ENCODE measurements at places on chromosomes 11 and 22.

- DNase-seq, result no peak
These were observed 11.2 kb upstream of the RBM4B start for GRCh38 chr11:66688561-66689534.

- no peak for DNase-seq
These were observed 43.7 kb downstream of the PIWIL3 start for GRCh38 chr22:24730864-24731263.

DNA sequence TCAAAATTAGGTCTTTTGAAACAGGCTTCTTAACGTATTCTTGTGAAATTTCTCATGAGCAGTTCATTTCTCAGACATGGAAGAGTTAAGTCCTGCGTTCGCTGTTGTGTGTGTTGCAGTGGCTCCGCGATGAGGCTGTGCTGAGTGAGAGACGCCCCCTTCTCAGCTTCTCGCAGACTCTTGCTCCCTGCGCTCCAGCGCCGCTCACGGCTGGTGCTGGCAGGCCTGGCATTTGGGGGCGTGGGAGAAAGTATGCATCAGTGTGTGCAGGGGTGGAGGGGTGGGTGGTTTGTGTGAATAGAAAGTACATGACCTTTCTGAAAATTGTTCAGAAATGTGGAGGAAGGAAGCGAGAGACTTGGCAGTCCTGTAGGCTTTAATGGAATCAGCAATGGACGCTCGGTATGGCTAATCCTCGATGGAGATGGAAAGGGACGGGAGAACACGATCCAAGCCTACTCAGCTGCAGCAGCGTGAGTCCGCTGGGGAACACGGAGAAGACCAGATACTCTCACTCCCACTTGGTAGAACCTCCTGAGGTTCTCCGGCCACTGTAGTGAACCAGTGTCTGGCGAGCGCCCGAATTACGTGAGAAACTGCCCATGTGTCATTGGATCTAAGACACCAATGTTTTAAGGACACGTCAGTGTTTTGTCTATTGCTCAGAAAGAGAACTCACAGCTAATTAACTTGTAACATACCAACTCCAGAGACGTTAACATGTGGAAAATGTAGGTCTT lies 5.9 kb downstream of the TAB1 start:
- DNase-seq, result no peak

DNA sequence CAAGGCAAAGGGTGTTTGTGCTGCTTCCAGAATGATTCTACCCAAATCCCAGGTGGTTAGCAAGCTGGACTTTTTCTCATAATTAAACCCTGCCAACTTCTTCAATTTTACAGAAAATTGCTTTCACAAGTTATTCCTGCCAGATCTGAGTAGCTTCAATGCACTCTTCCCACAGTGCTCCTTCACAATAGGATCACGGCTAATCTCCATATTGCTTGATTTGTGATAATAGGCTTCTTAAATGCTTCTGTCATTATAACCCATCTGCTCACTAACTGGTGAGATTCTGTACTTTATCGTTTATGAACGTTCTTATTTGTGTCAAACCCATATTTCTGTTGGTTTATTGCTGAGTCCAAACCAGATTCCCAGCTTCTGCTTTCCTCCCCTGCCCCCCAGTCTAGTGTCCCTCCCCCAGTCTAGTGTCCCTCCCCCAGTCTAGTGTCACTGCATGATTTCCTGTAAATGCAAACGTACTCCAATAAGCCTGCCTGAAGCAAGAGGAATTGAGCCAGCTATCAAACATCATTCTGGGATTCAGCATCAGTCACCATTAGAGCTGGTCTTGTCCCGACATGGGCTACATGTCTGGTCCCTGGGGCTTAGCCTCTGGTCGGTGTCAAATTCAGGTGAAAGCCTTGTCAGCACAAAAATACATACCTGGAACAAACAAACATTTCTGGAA lies 14.0 kb downstream of the MMP3 start:
- no peak for DNase-seq

DNA sequence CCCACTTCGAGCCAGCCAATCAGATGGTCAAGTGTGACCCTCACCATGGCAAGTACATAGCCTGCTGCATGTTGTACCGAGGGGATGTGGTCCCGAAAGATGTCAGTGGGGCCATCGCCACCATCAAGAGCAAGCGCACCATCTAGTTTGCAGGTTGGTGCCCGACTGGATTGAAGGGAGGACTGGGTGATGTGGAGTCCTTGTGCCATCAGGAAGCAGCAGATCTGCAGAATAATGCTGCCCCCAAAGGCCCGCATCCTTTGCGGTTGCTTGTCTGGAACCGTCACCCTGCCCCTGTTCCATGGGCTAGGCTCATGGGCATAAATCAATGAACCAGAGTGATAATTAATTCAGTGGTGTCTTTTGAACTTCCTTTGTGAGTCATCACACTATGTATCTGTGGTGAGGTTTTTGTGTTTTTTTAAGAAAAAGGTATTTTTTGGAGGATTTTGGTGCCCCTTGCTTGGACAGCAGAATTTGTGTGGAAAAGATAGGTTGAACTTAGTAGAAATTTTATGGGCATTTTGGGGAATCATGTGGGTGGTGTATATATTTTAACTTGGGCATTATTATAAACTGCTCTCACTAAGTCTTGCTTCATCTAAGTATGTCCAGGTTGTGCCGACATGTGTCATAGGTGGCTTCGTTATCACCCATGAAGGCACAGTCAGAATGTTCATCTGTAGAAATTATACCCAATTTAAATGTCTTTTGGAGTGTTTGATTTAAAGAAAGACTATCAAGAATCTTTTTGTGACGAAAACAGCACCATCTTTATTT lies 22.3 kb downstream of the LRRC74B start:
- no peak for DNase-seq

GRCh38 chr11:46352063-46352841 lies 5.0 kb downstream of the DGKZ start:
- DNase-seq, result no peak

DNA sequence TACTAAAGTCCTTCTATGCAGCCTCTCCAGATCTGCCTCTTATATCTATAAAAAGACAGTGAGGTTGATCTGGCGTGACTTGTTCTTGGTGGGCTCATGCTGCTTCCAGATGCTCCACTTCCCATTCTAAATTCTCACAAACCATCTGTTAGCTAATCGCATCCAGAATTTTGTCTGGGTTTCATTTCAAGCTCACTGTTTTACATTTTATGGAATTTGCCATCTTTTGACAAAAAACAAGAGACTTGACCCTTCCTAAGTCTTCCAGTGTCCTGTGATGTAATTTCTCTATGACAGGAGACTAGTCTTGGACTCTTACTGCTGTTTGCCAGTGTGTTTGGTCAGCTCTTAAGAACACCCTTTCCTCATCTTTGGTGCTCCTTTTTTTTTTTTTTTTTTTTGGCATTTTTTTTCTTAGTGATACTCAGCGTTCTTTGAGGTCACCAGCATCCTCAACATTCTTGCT lies 23.0 kb downstream of the CRKL start:
- DNase-seq, result no peak

GRCh38 chr22:29352778-29353177 lies 35.6 kb downstream of the AP1B1 start:
- no peak for DNase-seq

DNA sequence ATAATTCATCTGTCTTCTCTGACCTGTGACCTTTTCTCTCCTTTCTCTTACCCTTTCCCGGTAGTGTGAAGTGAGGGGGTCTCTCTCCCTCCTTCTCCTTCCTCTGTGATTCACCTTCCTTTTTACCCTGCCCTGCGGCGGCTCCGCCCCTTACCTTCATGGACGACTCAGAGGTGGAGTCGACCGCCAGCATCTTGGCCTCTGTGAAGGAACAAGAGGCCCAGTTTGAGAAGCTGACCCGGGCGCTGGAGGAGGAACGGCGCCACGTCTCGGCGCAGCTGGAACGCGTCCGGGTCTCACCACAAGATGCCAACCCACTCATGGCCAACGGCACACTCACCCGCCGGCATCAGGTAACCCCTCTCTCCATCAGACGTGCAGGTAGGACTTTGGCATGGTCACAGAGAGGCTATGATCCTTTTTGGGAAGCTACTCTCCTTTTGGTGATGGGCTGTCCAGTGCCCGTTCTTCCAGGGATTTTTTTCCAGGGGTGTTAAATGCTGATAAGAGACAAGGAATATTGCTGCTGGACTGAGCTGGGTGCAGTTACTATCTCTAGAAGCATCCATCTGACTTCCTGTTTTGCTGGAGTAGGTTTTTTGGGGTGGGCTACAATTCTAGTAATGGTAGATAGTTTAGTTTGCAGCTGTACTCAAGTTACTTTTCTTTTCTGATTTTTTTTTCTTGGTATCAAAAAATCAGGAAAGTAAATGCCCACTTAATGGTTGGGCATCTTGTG lies 29.9 kb downstream of the CTNND1 start:
- no peak for DNase-seq

DNA sequence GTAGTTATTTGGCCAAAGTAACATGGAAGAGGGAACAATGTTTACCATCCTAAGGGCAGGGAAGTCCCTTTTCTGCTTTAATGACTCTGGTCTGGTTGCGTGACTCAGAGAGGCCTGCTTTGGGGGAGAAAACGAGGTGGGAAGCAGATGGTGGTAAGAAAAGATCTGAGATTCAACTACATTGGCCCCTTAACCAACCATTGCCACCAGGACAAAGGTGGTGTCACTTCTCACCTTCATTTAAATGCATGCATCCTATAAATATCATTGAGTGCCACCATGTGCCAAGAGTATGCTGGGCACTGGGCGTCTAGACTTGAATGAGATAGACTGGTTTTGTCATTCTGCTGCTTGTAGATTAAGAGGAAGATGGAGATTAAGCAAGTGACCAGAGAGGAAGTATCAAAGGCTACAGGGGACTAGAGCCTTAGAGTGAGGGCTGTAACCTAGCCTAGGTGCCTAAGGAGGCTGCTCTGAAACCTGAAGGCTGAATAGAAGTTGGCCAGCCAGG lies 3.6 kb upstream of the SORL1 start:
- no peak for DNase-seq
